Stimulated activated naive CD8-positive, alpha-beta T cell treated with anti-CD3 and anti-CD28 coated beads, Interleukin-15, Interleukin-2, amounts not matched to agents 100 U/mL and 50 U/mL, for 24 hours (primary cell): ENCODE measurements at places on chromosomes 5 and 9.
A peak's percentile ranks its signal among the peaks of the same experiment; 100 is the strongest.

DNA sequence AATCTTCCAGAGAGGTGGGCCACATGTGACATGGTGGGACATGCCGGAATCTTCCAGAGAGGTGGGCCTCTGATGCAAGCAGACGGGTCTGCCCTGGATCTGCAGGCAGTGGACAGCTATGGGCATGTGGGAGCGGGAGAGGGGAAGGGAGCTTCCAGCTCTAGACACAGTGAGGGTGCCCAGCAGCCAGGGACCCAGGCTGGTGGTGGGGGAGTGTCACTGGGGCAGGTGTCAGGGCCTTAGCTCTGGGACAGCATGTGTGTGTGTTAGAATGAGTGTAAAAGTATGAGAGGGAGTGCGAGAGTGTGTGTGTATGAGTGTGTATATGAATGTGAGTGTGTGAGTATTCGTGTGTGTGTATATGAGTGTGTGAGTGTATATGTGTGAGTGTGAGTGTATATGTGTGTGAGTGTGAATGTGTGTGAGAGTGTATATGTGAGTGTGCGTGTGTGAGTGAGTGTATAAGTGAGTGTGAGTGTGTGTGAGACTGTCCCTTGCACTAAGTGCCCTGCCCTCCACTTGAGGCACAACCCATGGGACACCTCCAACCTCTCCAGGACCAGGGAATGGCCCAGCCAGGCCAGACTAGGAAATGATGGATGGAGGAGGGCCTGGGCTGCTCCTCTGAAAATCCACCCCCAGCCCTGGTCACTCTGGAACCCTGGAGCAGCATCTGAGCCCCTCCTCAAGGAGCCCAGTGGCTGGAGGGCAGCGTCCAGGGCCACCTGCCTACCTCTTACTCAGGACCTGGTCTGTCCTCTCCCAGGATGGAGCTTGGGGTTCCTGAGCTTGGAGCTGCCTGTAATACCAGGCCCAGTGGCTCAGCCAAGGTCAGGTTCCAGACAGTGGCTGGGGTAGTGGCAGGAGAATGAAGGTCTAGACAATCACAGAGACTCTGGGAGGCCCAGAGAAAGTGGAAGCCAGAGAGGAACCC lies 122.2 kb downstream of the C9orf50 start:
- DNase-seq = no peak

- DNase-seq = no peak
These were observed 23.3 kb downstream of the CLTA start for GRCh38 chr9:36213989-36214388.

DNA sequence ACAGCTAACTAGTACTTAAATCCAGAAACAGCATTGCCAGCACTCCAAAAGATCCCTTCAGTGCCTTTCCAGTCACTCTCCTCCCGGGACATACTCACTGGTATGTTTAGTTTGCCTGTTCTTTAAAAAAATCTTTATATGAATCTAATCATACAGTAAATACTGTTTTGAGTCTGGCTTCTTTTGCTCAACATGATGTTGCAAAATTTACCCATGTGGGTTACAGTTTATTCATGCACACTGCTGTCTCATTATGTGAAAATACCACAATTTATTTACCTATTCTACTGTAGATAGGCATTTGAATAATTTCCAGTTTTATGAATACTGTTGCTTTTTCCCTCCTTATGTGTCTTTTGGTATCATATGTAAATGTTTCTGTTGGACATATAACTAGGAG lies 13.5 kb downstream of the NDFIP1 start:
- DNase-seq = no peak

GRCh38 chr9:117400171-117400570 lies 14.7 kb downstream of the ASTN2 start:
- DNase-seq = no peak

DNA sequence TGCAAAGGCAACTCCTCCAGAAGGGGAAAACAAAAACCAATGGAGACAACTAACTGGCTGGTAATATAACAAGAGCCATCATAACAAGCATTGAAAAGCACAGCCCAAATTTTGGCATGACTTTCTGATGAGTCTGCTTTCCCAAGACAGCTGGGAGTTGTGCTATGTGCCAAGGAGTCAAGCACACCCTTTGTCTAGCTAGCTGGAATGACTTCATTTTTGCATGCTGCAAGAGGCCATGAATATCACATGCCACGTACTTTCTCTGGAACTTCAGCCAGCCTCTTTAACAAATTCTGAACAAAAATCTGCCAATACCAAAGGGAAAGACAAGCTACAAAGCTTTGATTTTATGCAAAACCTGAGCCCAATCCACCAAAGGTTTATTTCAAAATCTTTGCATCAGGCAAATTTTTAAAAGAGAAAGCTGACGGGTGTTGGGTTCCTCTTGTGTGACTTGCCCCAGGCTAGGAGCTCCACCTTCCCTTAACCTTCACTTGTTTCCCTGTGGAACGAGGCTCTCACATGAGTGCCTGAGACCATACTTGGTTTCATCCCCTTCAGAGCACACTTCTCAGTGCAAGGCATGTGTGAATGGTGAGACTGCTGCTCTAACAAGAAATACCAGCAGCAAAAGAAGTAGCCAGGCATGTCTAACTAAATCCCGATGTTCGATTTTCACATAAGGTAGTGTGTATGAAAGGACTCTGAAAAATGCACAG lies 47.3 kb downstream of the S1PR3 start:
- DNase-seq = no peak

- no peak for DNase-seq
These were observed 36.9 kb downstream of the SPOCK1 start for GRCh38 chr5:137462265-137462590.

- DNase-seq = no peak
These were observed 663.9 kb upstream of the RGMB start for GRCh38 chr5:98109561-98110006.

GRCh38 chr5:139642891-139643871 lies 5.0 kb upstream of the CXXC5 start:
- DNase-seq = no peak

DNA sequence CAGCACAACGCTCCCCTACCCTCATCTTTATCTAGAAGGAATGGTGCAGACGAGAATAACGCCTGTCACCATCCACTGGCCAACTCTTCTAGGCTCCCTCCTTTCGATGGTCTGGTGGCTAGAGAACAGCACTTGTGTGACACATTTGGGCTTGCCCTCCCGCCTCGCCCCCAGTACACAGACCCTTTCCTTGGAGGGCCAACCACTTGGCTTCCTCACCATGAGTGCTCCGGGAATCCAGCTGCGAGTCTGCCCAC lies 1.4 kb downstream of the GNAQ start:
- peak; percentile 32 for DNase-seq

DNA sequence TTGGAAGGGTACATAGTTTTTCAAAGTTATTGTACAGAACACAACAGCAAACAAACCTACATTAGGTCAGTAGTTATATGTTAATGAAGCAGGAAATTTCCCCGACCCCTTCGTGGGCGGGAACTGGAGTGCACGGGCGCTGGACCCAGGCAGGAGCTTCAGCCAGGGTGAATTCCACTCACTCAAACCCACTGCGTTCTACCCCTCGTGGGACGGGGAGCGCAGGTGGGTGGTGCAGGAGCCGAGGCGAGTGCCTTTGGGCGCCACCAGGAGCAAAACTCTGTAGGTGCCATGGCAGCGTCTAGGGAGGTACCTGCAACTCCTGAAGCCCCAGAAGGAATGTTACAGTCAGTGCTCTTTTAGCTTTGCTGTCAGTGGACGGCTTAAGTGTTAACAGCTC lies 29.6 kb upstream of the ERAP1 start:
- no peak for DNase-seq

- no peak for DNase-seq
These were observed 220.8 kb downstream of the PRR16 start for GRCh38 chr5:120684749-120685415.

- no peak for DNase-seq
These were observed 457.0 kb upstream of the ZNF462 start for GRCh38 chr9:106405871-106406435.

GRCh38 chr9:20312732-20313131 lies 309.6 kb downstream of the MLLT3 start:
- DNase-seq = no peak

DNA sequence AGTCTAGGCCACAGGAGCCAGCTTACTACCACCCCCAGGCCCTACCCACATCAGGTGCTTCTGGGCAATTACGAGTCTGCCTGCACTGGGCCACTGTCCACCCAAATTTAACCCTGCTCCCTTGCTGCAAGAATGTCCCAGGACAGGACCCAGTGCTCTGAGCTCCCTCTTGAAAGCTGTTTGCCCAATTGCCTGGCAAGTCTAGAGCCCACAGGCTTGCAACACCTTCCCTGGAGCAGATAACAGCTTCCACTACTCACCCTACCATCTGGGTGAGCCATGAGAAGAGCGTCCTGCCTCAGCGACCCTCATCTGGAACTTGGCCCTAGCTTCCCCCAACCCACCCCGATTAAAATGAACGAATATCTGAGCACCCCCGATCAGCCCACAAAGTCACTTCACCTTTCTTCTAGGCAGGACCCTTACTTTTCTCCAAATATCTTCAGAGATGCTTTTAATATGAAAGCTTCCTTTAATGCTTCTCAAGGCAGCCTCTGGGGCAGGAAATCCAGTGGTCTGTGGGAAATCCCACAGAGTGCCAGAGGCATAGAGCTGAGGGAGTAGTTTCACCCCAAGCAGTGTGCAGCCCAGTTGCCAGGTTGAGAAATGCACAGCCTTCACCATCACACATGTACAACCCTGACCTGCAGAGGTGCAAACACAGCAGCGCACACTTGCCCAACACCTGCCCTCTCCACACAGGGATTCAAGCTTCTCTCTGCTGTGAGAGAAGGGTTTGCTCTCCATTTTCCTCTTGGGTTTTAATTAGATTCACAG lies 10.6 kb downstream of the ACSL6 start:
- peak; percentile 36 for DNase-seq

- peak; percentile 69 for DNase-seq
These were observed 63.2 kb downstream of the ACER2 start for GRCh38 chr9:19471737-19472648.

- no peak for DNase-seq
These were observed 4.0 kb upstream of the NIPSNAP3A start for GRCh38 chr9:104743376-104743985.

DNA sequence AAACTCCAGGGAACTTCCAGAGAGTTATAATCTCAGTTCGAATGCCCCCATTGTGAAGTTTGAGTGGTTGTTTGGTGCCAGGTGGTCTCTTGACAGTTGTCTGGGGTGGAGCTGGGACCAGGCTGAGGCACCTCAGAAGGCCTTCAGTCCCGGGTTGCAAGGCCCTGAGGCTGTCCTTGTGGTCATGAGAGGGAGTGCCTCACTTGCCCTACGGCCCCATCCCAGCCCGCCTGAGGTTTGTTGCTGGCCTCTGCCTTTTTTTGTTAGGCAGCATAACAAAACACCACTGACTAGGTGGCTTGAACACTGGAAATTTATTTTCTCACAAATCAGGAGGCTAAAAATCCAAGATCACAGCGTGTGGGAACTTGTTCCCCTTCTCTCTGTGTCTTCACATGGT lies 73.0 kb upstream of the PAPPA start:
- no peak for DNase-seq

- no peak for DNase-seq
These were observed 266.6 kb downstream of the CD180 start for GRCh38 chr5:66929995-66930394.

- DNase-seq = no peak
These were observed 9.0 kb upstream of the IER5L start for GRCh38 chr9:129187042-129187441.

DNA sequence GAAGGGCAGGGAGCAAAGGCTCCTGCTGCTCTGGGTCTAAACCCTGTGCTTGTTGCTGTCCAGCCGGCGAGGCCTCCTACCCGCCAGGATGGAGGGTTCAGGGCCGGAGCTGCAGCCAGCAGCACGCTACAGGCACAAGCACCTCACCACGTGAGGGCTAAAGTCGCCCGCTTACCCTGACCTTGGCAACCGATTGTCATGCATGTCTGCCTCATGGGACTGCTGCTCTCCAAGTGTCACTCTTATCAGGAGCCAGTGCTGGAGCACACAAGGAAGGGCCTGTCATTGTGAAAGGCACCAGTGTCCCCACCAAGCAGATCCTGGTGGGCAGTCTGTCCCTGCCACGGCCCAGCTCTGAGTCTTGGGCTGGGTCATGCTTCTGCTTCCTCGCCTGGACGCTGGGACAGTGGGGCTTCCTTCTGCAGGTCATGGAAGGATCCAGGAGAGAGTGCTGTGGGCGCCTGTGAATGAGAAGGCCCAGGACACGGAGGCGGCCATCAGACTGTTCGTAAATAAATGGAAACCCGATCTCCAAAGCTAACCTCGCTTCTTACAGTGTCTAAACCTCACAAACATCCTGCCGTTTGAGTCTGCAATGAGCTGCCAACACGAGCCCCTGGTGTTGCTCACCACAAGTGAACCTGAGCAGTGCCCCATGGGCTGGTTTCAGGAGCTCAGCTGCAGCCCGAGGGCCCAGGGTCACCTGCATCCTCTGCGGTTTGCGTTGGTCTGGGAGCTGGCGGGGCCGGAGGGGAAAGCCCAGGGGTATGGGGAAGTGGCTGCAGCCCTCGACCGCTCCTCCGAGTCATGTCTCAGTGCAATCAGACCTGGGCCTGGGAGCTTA lies 58.2 kb upstream of the RXRA start:
- DNase-seq = no peak

GRCh38 chr5:93924628-93925027 lies 183.2 kb upstream of the POU5F2 start:
- DNase-seq = no peak

DNA sequence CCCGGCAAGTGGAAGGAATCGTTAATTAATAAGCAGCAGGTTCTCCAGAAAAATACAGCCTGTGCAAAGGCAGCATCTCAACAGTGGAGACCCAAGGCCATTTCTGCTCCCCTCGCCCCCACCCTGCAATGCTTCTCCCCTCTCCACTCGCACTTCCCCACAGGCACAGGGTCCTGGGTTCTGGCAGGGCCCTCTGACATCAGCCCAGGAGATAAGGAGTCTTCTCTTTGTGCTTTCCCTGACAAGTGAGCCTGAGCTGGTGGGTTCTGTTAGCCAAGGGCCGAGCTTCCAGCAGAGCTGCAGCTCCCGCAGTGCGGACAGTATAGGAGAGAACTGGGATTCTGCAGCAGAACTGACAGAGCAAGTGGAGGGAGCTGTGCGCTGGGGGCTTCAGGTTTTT lies 257.5 kb downstream of the NSG2 start:
- no peak for DNase-seq

DNA sequence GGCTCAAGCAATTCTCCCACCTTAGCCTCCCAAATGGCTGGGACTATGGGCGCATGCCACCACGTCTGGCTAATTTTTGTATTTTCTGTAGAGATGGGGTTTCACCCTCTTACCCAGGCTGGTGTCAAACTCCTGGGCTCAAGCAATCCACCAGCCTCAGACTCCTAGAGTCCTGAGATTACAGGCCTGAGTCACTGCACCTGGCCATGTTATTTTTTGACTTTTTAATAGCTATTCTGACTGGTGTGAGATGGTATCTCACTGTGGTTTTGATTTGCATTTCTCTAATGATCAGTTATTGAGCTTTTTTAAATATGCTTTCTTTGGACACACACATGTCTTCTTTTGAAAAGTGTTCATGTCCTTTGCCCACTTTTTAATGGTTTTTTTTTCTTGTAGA lies 38.2 kb downstream of the FBXW2 start:
- DNase-seq = no peak
